Right lung (tissue), 10 donors: ENCODE measurements at places on chromosomes 1 and 21. TPM values are rescaled to one million over a fixed set of nuclear protein-coding genes. Genes with fewer than 3 reads are reported as not detected.

DNA sequence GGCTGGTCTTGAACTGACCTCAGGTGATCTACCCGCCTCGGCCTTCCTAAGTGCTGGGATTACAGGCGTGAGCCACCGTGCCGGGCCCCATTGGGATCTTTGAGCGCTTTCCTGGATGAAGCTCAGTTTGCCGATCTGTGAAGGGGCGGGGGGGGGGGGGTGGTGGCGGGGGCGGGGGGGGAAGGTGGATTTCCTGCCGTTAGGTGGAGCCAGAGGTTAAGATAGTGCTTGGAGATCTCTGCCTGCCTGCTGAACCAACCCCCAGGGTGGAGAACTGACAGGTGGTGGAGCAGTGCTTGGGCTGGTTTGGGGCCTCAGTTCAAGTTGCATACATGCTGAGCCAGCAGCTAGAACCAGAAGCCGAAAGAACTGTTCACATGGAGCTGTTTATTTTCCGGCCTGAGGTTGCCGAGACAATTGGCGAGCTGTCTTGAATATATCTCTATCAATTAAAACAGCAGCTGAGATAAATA, 1.7 kb downstream of the TMCC2 start:
- DNase-seq: no peak

DUSP12 gene
- polyA plus RNA-seq: 50.6 TPM

GRCh38 chr1:48859456-48859855, 82.8 kb upstream of the BEND5 start:
- no peak for DNase-seq

ARHGEF10L gene
- polyA plus RNA-seq: 21.2 TPM

GRCh38 chr1:176656257-176656995, 193.5 kb downstream of the PAPPA2 start:
- no peak for DNase-seq

ILDR2 gene
- 0.71 TPM for polyA plus RNA-seq

BNIPL gene
- polyA plus RNA-seq: 5.9 TPM

INKA2 gene
- polyA plus RNA-seq: 3.9 TPM

- no peak for DNase-seq
Observed at GRCh38 chr1:245858022-245858721, 648.9 kb downstream of the SMYD3 start.

- DNase-seq: no peak
Observed at GRCh38 chr1:180935326-180936109, 22.8 kb downstream of the KIAA1614 start.

SPRR4 gene
- polyA plus RNA-seq: not detected

GRCh38 chr1:10528066-10529014, 53.6 kb downstream of the PEX14 start:
- DNase-seq: no peak

GRCh38 chr1:7315316-7315715, 455.8 kb upstream of the VAMP3 start:
- no peak for DNase-seq

SYTL1 gene
- polyA plus RNA-seq: 11.4 TPM

TMPRSS2 gene
- polyA plus RNA-seq: 50.1 TPM

GRCh38 chr1:98400446-98400845, 261.1 kb upstream of the SNX7 start:
- DNase-seq: no peak

GRCh38 chr21:40047211-40047610, 180.0 kb downstream of the PCP4 start:
- DNase-seq: no peak

- DNase-seq: no peak
Observed at GRCh38 chr21:28436286-28436932, 556.3 kb downstream of the LTN1 start.

NUDT4B gene
- polyA plus RNA-seq: 1.7 TPM

MROH9 gene
- polyA plus RNA-seq: 1.2 TPM

- no peak for DNase-seq
Observed at GRCh38 chr1:36150296-36151133, 1.2 kb upstream of the TRAPPC3 start.

DNA sequence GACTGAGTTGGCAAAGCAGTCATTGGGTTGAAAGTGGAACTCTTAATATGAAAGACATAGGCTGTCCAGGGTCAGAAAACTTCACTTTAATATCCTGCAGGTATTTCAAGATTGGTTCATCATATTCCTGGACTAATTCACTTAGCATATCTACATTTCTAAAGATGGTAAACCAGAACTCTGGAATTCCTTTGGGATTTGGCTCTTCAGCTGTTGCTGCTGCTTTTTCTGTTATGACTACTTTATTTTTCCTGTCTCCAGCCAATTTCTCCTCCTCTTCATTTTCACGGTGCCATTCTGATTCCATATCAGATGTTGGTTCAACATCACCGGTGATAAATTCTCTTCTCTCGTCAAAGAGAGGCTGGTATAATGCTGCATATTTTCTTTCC, 37.4 kb downstream of the CD58 start:
- no peak for DNase-seq

- peak; percentile 67 for DNase-seq
Observed at GRCh38 chr1:66533804-66534740, at the start of gene SGIP1. SGIP1 (plus strand) TSS chr1:66534153; CDS start chr1:66534359, 206 bp downstream.

OR2L13 gene
- polyA plus RNA-seq: not detected

DNA sequence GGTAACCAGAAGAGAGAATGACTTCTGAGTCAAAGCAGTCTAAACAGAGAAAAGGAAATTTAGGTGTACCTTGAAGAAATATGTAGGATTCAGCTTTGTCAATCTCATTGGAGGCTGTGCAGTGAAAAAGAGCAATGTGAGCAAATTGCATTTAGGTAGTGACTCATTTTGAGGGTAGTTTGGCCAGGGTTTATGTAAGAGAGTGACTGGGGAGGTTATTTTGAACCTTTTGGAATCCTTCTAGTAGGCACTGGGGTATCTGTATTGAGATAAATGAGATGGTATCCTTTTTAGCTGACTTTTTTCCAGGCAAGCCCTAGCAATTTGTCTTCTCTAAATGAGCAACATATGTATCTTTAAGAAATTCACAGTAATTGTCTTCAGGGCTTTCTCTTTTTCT, 95.9 kb downstream of the DISP1 start:
- DNase-seq: no peak

- no peak for DNase-seq
Observed at GRCh38 chr1:160351629-160352028, 8.4 kb downstream of the NCSTN start.
